ENCODE measurements at places on chromosomes 6 and 20.
A peak's percentile ranks its signal among the peaks of the same experiment; 100 is the strongest.

GRCh38 chr6:149012040-149012545, 265.3 kb downstream of the UST start:
- peak; percentile 100 for DNase-seq

DNA sequence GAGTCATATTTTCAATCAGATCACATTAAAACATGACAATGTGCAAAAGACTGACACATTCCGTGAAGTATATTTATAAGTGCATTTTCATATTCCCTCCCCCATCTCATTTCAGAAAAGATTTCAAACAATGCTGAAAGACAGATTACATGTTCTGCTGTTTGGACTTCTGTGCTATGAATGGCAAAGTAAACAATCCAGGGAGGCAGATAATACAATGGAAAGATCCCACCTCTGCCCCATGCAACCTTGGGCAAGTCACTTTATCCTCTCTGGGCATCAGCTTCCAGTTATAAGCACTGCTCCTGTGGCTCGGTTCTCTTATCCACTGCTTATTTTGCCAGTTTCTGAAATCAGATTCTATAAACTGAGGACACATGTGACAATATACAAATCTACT, 110.2 kb downstream of the RCAN2 start:
- DNase-seq, result no peak

GRCh38 chr6:128919412-128920180, 36.7 kb downstream of the LAMA2 start:
- DNase-seq, result peak; percentile 42

DNA sequence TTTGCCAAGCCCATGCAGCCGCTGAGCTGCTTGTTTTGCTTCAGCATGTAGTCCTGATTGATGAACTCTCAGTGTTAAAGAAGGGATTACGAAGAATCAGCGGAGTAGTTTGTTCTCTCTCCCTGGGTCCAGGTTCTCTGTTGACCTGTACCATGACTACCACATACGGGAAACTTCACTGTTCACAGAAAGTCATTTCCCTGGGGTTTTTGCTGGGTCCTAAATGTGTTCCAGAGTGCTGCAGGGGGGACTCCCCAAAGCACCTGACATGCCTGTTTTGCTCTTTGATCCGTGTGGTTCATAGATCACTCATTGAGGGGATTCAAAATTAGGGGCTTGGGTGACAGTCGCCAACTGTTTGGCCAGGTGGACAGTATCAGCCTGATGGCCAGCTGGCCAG, 5.5 kb downstream of the LSM14B start:
- no peak for DNase-seq

GRCh38 chr20:9180481-9181257, 111.8 kb downstream of the PLCB4 start:
- no peak for DNase-seq

DNA sequence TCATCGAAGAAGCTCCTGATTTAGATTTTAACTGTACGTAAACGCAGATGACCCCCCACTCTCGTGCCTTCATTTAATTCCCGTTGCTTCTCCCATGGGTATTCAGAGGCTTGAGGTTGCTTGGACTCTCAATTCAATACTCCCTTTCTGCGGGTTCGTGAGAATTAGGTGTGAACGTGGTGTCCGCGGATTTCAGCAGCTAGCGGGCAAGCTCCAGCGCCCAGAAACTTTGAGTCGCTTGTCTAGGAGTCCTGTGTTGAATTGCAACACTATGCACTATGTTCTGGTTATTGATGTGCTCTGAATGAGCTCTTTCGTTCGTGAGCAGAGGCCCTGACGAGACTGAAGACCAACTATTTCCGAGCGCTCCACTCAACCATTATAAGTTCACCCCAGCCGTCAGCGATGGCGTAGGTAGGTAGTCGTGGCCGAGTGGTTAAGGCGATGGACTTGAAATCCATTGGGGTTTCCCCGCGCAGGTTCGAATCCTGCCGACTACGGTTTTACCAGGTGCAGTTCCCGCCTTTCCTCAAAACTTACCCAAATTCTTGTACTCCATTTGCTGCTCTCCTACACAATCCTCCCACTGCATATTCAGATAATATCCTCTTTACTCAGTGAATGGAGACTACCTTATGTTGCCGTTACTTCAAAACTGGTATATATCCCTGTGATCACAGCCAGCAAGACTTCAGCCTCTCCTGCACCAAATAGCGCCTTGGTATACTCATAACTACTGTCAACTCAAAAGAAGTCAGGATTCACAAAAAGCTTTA, 72.6 kb upstream of the ZNF184 start:
- no peak for DNase-seq

- no peak for DNase-seq
Observed at GRCh38 chr6:12158686-12159415, 131.3 kb upstream of the EDN1 start.

- no peak for DNase-seq
Observed at GRCh38 chr6:3001773-3002293, 2.1 kb downstream of the NQO2 start.

DNA sequence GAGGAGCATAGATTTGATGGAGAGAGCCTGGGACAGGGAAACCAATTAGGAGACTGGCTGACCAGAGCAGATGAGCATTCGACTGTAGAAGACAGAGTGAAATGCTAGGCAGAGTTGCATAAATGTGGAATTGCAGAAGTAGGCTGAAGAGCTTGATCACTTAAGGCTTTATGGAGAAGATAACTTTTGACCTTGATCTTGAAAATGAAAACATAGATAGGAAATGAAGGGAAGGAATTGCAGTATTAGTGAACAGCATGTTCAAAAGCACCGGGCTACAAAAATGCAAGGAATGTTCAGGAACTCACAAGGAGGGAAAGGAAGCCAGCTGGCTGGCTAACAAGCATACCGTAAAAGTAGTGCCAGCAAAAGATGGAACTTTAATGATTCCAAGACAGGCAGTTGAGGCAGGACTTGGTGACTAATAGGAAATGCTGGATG, 20.5 kb upstream of the LTV1 start:
- peak; percentile 46 for DNase-seq

DNA sequence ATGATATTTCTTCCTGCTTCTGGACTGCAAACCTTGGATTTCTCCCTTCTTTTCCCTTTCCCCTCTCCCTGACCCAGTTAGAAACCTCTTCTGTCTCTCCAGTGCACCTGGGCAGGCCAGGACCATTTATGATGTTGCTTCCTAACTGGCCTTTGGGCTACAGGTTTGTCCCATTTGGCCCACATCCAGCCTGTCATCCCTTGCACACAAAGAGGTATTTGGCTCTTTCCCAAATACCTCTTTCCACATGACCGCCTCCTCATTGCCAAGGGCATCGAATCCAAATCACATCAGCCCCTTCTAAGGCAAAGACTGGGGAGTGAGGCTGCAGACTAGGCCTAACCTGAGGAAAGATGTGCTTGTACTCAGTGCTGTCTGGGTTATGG, 13.6 kb downstream of the FGD2 start:
- DNase-seq, result no peak

- DNase-seq, result peak; percentile 1
Observed at GRCh38 chr6:154252678-154253077, 103.9 kb downstream of the IPCEF1 start.

Measured in AG09309 (cell line).